Urothelium cell line (cell line): ENCODE measurements at places on chromosomes 13 and 19.

DNA sequence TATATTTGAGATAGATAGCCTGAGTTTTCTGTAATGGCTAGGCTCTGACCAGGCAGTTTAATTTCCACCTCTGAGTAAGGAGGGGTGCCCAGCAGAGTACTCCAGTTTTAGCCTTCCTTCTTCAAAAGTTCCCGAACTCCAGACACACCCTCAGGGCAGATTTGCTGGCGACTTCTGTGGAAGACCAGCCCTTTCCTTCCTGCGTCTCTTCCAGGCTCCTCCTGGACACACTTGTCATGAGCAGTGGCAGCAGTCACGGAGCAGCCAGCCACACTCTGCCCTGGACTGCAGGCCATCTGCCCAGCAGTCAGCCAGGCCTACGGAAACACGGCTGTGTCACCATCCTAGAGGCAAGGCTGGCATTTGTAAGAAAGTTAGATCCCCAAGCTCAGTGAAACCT, 6.6 kb upstream of the FLT1 start:
- no peak for DNase-seq

DNA sequence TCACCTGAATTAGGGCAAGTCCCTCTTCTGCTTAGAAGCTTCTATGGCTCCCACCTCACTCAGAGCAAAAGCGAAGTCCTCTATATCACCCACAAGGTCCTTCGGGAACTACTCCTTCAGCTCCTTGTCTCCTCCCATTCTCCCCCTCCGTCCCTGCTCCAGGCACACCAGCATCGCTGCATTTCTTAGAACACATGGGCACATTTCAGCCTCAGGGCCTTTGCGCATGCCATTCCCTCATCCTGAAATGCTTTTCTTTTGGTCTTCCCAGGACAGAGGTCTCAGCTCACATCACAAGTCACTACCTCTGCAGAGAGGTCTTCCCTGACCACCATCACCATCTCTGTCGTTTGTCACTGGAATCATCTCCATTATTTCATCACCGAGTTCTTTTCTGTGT, 4.0 kb downstream of the S1PR5 start:
- DNase-seq = no peak

GRCh38 chr19:47742634-47743033, 2.7 kb upstream of the NOP53 start:
- DNase-seq = peak; percentile 17

DNA sequence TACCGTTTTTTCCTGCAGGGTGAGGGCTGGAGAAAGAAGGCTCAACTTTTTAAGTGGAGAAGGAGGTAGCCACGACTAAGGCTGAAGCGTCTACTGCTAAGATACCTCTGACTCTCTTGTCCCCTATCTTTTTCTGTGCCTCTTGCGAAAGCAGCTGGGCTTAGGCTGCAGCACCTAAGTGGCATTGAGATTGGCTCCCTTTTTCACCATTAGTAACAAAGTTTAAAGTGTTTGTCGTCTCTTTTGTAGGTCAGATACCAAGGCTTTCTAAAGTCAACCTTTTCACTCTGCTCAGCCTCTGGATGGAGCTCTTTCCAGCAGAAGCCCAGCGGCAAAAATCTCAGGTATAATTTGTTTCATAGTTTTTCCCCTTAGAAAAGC, 887 bp downstream of the CDADC1 start:
- no peak for DNase-seq

- no peak for DNase-seq
Measured at GRCh38 chr13:111117289-111117688, 2.2 kb downstream of the ARHGEF7 start.

DNA sequence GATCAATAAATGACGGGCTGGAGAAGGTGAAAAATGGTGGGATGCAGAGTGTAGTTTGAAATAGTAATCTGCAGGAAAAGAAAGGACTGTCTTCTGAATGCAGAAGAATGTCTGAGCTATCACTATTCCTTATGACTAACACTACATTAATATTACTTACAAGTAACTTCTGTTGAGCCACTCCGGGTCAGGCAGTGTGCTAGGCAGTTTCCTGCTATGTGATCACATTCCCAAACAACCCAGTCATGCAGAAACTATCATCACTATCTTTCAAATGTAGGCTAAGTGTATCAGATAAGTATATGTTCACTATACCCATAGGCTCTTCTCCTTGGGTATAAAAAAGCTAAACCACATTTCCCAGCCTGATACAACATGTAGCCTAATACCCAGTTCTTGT, 6.6 kb downstream of the ZNF599 start:
- DNase-seq = no peak

- no peak for DNase-seq
Measured at GRCh38 chr13:58926858-58927257, 1236.9 kb downstream of the DIAPH3 start.

DNA sequence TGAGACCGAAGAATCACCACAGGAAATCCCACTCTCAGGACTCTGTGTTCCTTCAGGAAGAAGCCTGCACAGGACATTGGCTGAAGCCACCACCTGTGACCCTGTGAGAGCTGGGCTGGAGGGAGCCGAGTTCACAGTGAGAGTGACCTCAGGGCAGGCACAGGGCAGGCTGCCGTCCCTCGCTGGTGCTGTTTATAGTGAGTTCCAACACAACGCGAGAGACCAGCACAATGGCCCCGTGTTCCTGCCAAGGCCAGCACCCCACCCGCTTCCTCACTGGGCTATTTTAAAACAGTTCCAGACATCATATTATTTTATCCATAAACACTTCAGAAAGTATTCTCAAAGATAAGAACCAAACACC, 18.4 kb upstream of the GAS6 start:
- no peak for DNase-seq

DNA sequence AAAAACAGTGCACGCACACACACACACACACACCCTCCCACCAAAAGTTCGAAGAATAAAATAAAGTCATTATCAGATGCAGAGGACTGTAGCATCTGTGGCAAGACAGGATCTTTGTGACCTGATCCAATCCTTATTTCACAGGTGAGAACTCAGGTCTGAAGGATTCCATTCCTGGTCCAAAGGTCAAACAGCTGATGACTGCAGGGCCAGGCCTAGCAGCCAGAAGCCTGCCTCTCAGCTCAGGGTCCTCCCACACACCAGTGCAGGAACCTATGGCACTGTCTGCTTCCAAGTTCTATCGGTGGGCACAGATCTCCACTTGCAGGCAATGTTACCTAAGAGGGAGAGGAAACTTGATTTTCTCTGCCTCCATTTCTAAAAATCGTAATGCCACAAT, 57.5 kb downstream of the SERP2 start:
- no peak for DNase-seq

DNA sequence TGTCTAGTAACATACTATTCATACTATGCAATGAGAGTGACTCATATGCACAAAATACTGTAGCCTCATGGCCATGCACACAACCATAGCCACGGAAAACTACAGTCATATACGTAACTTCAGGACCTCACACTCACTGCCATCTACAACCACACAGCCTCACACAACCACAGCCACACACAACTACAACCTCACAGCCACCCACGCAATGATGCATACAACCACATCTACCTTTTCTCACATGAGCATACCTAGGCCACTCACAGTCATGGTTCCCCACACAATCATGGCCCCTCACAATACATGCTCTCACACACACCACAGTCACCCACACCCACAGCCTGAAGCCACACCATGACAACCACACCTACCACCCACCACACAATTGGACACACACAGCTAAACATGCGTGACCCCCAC, 8.7 kb upstream of the TNFSF14 start:
- no peak for DNase-seq

- DNase-seq = no peak
Measured at GRCh38 chr19:45854167-45854778, 8.7 kb downstream of the SYMPK start.

GRCh38 chr19:46818812-46819211, 30.4 kb upstream of the SLC1A5 start:
- DNase-seq = no peak

DNA sequence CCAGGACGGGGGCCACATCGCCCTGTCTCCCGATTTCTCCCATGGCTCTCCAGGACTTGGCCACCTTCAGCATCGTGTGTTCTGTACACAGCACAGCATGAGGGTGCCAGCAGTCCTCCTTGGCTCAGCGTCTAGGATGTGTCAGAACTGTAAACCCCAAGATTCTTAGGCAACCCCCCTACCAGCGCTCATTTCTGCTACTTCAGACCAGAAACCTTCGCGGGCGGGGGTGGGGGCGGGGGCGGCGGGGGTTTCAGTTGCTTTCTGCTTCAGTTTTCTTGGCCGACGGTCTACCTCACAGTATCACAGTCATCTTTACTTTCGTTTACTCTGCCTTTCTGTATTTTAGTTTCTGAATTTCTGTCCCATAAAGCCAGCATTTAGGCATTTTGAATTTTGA, 82.4 kb downstream of the GGACT start:
- no peak for DNase-seq

GRCh38 chr19:4647676-4648644, 8.6 kb downstream of the TNFAIP8L1 start:
- DNase-seq = no peak

GRCh38 chr19:1893791-1894190, 8.5 kb upstream of the ABHD17A start:
- DNase-seq = no peak

DNA sequence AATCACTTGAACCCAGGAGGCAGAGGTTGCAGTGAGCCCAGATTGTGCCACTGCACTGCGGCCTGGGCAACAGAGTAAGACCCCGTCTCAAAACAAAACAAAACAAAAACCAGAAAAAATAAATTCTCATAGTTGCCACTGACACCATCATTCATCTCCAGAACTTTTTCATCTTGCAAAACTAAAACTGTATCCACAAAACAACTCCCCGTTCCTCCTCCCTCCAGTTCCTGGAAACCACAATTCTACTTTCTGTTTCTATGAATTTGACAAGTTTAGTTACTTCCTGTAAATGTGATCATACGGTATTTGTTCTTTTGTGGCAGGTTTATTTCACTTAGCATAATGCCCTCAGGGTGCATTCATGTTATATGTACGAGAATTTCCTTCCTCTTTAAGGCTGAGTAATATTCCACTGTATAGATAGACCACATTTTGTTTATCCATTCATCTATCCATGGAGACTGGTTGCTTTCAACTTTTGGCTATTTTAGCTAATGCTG, 13.2 kb upstream of the ADGRE5 start:
- DNase-seq = no peak

DNA sequence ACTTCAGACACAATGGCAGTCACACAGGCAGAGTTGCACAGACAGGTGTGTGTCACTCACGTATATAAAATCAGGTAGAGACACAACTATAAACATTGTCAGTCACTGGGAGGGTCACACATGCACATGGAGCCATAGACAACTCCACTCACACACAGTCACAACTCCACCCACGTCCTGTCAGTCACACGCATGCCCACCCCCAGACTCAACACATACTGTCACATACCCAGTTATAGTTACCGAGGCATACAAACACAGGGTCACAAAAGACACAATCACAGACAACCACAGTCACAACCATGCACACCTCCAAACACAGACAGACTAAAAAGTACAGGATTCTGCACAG, 1.5 kb downstream of the NUMBL start:
- DNase-seq = no peak

- no peak for DNase-seq
Measured at GRCh38 chr19:58409010-58409790, 751 bp downstream of the ZNF584 start.

- no peak for DNase-seq
Measured at GRCh38 chr19:11375143-11375948, 880 bp downstream of the SWSAP1 start.

GRCh38 chr19:46726551-46726950, 9.6 kb upstream of the PRKD2 start:
- DNase-seq = no peak

DNA sequence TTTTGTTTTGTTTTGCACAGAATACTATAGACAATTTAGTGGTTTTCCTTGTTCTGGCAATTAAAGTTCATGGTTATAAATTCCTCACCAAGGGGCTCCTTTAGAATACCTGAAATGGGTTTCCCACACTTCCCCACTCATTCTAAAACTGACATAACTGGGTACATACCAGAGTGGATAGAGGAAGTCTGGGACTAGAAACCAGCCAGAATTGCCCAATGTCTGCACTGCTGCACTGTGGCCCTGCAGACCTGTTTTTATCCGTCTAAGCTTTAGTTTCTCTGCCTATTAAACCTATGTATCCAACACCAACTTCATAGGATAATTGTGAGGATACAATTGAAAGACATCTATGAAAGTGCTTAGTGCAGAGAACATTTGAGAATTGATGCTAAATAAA, 498.6 kb downstream of the KCTD12 start:
- DNase-seq = no peak

DNA sequence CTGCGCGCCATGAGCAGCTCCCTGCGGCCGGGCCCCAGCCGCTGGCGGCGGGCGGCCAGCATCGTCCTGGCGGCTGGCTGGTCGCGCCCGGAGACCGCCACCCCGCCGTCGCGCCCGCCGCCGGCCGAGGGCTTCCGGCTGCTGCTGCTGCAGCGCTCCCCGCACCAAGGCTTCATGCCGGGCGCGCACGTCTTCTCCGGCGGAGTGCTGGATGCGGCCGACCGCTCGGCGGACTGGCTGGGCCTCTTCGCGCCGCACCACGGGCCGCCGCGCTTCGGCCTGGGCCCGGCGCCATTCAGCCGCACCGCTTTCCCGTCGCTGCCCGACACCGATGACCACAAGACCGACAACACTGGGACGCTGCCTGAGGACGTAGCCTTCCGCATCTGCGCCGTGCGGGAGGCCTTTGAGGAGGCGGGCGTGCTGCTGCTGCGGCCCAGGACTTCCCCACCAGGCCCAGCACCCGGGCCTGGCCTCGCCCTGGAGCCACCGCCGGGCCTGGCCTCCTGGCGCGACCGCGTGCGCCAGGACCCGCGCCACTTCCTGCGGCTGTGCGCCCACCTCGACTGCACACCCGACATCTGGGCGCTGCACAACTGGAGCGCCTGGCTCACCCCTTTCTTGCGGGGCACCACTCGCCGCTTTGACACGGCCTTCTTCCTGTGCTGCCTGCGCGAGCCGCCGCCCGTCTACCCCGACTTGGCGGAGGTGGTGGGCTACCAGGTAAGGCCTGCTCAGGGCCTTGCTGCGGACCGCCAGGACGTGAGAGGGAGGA, 518 bp downstream of the NUDT19 start:
- peak; percentile 48 for DNase-seq

DNA sequence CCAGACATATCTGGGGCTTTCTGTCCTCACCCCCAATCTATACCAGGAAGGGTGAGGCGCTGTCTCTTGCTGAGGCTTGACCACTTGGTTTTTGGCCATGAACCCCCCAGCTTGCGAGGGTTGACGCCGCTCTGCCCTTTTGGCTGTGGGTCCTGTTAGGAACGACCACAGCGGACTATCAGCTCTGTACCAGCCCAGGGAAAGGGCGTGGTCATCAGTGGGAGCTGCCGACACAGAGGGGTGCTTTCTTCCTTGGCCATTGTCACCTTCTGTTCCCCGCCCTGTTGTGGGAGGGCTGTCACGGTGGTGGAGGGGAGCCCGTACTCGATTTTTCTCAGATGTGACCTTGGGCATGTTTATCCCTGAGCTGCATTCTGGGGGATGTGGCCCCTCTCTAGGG, 5.7 kb downstream of the DCAF15 start:
- no peak for DNase-seq

DNA sequence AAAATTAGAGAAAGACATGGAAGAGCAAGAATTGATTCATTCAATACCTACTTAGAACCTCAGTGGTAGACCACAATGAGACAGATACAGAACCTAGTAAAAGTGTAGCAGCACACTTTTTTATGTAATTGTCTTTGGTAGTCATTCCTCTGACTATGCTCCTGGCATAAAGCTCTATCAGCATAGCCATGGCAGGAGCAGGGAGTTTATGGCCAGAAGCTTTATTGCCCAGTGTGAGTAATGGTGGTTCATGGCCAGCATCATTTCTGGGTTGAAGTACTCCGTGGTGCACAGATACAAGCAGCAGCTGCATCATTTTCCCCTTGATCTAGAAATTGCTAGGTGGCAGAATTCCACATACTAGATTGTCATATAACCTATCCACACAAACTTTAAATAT, 352.6 kb downstream of the TBC1D4 start:
- no peak for DNase-seq
